ENCODE measurements at places on chromosomes 16 and 17.

DNA sequence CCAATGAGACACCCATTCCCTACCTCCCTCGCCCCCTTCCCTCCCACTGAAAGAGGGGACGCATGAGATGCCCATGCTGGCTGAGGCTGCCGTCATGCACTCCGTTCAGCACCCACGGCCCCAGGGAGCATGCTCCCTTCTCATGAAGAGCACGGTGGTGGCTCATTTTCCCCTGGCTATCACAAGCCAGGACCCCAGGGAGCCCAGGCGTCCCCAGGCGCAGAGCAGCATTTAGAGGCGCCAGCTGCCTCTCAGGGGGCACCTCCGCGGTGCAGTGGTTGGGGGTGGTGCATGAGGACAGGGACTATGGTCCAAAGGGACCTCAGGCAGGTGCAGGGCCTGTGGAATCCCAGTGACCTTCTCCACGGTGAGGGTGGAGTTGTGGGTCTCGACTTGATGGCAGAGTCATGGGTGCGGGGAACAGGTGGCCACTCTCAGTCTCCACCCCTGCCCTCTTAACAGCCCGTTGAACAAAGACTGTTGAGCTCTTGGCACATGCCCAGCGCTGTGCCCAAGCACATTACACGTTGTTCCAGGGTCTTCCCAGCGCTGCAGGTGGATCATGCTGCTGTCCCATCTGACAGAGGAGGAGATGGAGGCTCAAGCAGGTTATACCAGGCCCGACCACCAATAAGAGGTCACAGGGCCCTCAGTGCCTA lies 13.6 kb downstream of the KIF19 start:
- no peak for DNase-seq

- DNase-seq: no peak
Measured at GRCh38 chr17:68446626-68447041, 10.7 kb downstream of the WIPI1 start.

- DNase-seq: no peak
Measured at GRCh38 chr16:85928401-85928820, 29.4 kb downstream of the IRF8 start.

- DNase-seq: no peak
Measured at GRCh38 chr16:81180578-81180977, 57.9 kb upstream of the BCO1 start.

DNA sequence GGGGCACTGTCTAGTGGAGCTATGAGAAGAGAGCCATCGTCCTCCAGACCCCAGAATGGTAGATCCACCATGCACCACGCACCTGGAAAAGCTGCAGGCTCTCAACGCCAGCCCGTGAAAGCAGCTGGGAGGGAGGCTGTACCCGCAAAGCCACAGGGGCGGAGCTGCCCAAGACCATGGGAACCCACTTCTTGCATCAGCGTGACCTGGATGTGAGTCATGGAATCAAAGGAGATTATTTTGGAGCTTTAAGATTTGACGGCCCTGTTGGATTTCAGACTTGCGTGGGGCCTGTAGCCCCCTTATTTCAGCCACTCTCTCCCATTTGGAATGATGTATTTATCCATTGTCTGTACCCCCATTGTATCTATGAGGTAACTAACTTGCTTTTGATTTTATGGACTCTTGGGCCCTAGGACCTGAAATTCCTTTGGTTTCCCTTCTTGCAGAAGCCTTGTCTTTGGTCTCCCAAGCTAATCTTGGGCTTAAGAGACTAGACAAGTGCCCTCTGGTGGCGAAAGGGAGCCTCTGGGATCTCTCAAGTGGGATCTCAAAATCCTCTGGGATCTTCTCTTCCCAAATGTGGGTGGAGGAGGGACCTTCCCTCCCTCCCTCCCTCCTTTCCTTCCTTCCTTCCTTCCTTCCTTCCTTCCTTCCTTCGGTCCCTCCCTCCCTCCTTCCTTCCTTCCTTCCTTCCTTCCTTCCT lies 58.2 kb upstream of the HAPSTR1 start:
- no peak for DNase-seq

- peak; percentile 7 for DNase-seq
Measured at GRCh38 chr16:53509906-53510703, 7.1 kb upstream of the AKTIP start.

DNA sequence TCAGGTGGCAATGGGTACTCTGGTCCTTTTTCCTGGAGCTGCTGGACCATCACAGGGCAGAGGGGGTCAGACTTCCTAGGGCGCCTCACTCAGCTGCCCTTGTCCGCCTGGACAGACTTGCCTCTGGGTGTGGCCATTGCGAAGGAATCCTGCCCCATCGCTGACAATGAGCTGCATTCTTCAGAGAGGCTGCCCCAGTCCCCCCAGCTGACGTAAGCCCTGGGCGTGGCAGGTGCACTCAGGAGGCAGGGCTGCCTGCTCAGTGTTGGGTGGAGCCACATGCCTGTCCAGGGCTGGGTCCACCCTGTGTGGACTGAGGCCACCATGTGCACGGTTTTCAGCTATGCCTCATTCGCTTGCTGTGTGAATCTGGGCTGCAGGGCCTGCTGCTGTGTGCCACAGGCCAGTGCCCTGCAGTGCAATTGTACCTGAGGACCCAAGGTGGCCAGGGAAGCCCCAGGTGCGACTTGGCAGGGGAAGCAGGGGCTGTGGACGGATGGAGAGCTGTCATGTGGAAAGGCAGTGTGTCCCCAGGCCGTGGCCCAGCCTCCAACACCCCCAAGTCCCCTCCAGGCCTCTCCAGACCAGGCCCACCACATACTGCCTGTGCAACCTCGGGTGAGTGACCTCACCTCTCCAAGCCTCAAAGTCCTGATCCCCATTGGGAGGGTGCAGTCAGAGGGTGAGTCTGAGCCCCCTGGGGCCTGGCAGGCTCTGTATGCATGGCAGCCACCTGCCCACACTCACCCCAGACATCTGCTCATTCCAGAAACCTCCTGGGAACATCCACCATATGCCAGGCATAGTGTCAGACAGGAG lies 14.0 kb upstream of the MPRIP start:
- DNase-seq: no peak

GRCh38 chr17:17376362-17376761 lies 73.2 kb downstream of the NT5M start:
- no peak for DNase-seq

GRCh38 chr17:16491131-16491702 lies 776 bp downstream of the LRRC75A start:
- DNase-seq: no peak

DNA sequence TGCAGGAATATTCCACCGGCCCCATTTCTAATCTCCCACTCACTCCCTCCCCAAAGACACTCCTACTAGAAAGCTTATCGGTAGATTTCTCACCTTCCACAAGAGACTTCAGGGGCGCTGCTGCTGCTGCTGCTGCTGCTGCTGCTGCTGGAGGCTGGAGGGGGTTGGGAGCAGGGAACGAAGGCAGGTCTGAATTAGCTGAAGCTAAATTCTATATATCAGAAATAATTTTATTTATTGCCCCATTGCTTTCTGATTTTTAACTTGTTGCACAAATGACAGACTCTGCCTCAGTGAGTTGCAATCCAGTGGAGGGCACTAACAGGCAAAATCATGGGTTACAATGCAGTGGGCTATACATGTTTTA lies 25.8 kb upstream of the HLF start:
- no peak for DNase-seq

GRCh38 chr17:47978324-47978723 lies 7.4 kb downstream of the CDK5RAP3 start:
- DNase-seq: no peak

GRCh38 chr17:50263331-50264262 lies 10.7 kb upstream of the TMEM92 start:
- DNase-seq: no peak

DNA sequence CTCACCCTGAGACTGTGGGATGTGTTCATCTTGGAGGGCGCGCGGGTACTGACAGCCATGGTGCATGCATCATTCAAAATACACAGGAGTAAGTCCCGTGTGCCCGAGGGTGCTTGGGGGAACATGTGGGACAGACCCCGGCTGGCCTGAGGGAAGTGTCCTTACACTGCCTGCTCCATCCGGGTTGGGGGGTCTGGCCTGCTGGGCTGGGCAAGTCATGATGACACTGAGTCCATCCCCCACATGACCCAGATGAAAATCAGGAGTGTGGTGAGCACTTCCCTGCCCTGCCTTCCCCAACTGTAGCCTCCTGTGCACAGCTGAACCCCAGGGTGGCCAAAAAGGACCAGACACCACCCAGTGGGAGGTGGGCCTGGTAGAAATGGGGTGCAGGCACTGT lies 10.8 kb downstream of the TBC1D26 start:
- no peak for DNase-seq
